Stimulated activated CD8-positive, alpha-beta memory T cell treated with anti-CD3 and anti-CD28 coated beads, Interleukin-2, amount 100 ng/mL, for 1 hour (primary cell): ENCODE measurements at places on chromosomes 1 and 21.

GRCh38 chr1:95323123-95323522, 89.1 kb downstream of the RWDD3 start:
- DNase-seq, result no peak

DNA sequence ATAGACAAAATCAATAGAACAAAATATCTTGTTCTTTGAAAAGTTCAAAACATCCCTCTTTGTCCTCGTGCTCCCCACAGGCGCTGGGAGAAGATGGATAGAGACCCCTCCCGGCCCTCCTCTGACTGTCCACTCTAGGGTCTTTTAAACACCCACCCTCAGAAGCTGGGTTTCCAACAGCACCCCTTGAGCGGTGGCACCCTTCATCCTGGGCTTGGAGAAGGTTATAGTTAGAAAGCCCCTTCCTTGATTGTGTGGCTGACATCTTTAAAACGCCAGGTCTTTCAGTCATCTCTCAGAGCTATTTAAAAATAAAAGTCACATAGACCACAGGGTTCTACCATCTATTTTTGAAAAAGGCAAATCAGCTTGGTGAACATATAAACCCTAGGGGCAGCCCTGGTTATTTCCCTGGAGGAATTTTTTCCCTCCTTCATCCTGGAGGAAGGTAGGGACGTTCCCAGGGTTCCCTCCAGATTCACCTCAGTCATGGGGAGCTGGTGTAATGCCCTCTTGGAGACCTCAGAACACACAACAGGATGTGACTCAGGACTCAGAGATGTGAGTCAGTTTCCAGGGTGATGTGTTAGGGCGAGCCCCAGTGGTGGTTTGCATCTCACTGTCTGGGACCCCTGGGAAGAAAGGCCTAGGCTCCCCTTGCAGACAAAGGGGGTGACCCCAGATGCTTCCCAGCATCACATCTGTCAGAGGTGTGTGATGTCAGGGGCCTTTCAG, 138.5 kb downstream of the CLIC6 start:
- DNase-seq, result peak; percentile 39

DNA sequence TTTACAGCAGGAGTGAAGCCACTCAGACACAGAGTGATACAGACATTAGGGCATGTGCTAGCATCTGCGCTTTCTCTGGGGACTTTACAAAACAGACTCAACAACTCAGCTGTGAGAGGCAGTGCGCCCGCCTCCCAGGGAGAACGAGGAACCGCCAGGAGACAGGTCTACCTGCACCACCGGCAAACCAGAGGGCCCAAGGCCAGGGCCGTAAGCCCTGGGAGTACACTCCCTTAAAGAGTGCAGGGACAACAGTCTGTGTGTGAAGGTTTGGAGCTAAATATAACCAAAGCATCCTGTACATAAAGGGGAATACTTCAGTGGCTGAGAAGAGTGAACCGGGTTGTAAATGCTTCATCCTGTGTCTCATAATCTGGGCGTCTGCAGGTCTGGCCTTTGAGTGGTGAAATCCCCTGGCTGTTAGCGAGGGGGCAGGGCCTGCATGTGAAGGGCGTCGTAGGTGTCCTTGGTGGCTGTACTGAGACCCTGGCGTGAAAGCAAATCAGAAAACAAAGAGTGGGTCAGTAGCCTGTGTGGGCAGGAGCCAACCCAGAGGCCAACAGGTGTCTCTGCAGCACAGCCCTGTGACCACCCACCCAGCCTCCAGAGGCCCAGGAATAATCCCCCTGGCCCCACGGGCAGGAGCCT, 86.9 kb downstream of the CD247 start:
- DNase-seq, result no peak

GRCh38 chr1:99490031-99490430, 155.9 kb upstream of the PALMD start:
- no peak for DNase-seq

DNA sequence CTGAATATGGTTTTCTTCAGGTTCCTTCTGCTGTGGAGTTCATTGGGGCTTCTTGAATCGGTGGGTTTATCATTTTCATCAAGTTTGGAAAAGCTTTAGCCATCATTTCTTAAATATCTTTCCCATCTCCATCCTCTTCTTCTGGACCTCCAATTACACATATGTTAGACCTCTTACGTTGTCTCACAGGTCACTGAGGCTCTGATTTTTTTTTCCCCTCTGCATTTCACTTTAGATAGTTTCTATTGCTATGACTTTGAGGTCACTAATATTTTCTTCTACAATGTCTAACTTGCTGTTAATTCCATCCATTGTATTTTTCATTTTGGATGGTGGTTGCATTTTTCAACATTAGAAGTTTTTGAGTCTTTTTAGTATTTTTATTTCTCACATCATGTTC, 47.3 kb upstream of the CASZ1 start:
- no peak for DNase-seq
